ENCODE measurements at places on chromosomes 6 and 20.
A peak's percentile ranks its signal among the peaks of the same experiment; 100 is the strongest.

GRCh38 chr20:46347841-46348803 lies 39.8 kb upstream of the CDH22 start:
- DNase-seq, result peak; percentile 54

GRCh38 chr20:19530006-19530405 lies 228.1 kb upstream of the RIN2 start:
- no peak for DNase-seq

GRCh38 chr20:39698752-39699151 lies 736.6 kb downstream of the DHX35 start:
- DNase-seq, result no peak

DNA sequence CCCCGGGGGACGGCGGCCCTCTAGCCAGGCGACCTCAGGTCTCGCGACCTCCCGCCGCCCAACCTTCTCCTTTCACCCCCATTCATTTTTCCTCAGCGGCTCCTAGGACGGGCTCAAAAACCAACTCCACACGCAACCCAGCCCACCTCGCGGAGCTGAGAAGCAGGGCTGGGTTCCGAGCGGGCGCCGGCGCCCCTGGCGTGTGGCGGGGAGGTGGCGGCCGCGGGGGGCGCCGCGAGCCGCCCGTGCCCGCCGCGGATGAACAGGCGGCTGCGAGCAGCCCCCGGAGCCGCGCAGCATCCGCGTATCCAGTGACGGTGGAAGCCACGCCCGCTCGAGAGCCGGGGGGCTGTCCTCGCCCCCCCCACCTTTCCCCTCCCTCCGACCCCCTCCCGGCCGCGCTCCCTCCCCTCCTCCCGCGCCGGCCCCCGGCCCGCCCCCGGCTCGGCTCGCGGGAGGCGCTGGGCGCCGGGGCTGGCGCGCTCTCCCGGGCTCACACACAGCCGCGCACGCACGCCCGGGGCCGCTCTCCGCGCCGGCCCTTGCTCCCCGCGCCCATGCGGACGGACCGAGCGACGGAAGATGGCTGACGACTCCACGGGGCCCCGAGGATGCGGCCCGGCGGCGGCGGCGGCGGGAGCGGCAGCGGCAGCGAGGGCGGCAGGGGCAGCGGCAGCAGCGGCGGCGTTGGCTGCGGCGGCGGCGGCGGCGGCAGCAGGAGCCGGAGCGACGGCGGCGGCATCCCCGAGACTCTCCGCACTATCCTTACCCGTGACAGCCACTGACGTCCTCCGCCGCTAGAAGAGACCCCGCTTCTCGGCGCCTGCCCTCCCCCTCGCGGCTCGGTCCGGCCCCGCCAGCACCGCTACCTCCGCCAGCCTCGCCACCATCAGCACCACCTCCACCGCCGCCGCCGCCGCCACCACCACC lies at the start of gene SOBP:
Gene SOBP (plus strand): TSS at position 482 of the 930 bp plus-strand sequence. CDS start 500 bp downstream, outside the sequence.
- DNase-seq, result peak; percentile 14

DNA sequence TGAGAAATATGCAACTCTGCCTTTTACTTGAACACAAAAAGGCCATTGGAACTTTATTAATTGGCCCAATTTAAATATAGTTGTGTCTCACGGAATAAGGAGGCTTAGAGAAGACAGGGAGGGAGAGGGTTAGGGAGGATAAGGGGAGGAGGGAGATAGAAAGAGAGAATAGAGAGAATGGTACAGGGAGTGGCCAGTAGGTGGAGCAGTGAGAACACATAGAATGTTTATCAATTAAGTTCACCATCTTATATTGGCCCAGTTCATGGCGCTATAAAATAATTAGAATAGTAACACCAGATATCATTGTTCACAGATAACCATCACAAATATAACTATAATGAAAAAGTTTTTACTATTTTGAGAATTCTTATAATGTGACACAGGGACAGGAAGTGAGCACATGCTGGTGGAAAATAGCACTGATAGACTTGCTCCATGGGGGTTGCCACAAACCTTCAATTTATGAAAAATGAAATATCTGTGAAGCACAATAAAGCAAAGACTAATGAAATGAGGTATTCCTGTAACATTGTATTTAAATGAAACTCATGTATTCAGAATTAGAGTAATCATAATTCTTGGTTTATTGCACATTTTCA lies 374.1 kb upstream of the MANEA start:
- DNase-seq, result no peak

DNA sequence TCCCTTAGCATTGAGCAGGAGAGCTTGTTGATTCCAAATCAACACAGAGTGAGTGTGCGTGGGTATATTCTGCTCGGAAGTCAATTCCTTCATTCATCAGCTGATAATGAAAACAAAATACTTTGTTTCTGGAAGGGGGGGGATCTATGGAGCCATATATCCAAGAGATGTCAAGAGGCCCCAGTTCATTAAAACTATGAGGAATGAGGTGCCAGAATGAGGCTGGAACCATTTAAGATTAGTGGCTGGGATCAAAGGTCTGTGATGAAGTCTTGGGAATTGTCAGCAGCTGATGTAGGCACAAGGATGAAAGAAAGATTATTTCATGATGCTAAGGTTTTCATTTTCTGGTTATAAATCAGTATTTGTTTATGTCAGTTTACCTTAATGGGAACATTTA lies 30.5 kb upstream of the PLEKHG1 start:
- DNase-seq, result no peak

GRCh38 chr6:1796706-1797529 lies 187.2 kb downstream of the FOXC1 start:
- DNase-seq, result no peak

DNA sequence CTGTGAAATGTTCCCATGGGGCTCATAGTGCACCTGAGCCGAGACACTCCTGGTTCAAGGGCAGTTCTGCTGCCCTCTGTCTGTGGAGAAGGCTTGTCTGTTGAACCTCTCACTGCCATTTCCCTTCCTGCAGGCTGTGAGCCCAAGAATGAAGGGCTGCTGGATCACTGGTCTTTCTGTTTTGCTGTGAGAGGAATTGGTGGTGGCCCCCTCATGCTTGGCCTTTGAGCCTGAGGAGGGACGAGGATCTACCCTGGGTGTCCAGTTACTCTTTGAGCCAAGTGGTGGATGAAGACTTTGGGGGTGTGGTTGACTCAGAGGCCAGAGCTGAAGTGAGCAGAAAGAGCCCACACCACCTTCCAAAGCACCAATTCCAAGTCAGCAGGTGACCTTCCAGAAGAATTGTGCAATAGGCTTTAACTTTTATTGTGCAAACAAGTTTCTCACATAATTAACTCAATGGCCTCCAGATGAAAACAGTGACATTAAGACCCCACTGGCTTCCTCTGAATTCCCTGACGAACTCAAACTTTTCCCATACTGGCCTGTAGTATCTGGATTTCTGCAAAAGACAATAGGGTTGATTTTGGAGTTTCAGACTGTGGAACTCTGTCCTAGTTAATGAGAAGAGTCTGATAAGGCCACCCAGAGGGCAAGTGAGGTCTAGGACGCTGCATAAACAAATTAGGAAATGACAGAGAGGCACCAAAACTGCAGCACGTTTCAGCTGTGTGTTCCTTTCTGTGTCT lies 101.5 kb downstream of the PHACTR3 start:
- no peak for DNase-seq

DNA sequence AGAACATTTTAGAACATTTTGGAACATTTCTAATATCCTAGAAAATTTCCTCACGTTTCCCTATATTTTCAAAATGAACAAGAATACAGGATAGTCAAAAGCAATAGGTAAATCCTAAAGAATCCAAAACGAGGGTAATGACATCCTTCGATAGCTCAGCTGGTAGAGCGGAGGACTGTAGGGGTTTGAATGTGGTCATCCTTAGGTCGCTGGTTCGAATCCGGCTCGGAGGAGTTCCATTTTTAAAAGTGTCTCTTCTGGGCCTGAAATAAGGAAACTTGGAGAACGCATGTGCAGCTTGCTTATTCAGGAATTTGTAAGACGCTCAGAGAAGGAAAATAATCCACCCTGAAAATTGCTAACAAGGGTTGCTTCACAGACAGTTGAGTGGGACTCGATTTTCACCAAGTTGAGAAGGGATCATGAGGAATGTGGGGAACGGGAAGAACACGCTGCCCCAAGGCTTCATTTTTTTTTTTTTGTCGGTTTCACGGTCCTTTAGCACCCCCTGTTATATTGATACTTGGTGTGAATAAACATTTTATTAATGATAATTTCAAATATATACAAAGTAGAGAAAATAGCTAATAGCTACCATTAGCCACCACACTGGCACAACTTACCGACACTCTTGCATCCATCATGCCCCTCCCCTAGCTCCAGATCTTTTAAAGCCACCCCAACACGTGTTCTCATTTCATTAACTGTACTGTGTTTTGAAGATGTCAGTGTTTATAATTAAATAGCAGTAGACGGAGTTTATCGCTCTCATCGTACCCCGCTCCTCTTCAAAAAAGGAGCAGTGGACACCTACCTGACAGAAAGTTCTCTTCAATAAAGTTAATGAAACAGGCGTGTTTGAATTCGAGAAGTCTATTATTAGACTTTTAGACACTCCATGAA lies 1.8 kb upstream of the ABT1 start:
- no peak for DNase-seq

- peak; percentile 42 for DNase-seq
These were observed 157.6 kb upstream of the INSM1 start for GRCh38 chr20:20210327-20210726.

DNA sequence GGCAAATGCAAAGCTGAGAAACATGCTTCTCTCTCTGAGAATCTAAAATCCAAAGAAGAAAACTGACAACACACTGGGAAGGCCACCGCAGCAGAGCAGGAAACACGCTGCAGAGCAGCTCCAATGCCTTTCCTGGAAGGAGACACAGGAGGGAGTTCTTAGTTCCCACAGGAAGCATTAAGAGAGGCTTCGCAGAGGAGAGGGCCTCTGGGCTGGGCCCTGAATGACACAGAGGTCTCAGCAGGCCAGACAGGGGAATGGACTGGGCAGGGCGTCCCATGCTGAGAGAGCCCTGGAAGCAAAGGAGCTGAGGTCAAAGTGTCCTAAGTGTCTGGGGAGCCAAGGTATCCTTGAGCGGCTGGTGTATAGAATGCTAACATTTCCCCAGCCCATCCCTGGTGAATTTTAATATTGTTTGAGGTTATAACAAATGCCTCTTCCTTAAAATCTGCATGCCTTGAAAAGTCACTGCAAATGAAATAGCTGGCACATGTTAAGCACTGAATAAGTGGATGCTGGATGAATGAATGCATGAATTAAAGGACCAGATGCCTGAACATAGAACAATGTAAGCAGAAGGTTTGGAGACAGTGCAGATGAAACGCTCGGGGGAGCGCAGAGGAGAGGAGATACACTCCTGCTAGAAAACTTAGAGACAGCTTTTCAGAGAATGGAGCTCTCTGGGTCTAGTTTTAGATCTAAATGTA lies 110.0 kb upstream of the SYNDIG1 start:
- DNase-seq, result no peak

DNA sequence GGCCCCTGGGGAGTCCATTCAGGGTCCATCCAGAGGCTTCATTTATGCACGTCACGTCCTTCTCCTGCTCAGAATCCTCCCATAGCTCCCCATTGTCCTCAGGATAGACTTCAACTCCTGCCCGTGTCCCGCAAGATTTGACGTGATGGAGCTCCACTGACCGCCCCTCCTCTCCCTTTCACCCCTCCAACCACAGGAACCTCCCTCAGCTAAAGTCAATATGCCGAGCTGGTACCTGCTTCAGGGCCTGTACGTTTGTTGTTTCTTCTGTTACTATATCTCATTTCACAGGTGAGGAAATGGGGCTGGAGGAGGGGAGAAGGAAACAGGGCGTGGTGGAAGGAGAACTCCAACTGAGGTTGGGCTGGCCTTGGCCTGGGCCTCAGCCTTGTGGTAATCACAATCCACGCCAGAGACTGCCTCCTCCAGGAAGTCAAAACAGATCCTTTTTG lies 38.6 kb downstream of the CEBPB start:
- no peak for DNase-seq

- DNase-seq, result peak; percentile 11
These were observed 911.6 kb downstream of the TFAP2A start for GRCh38 chr6:9503111-9503761.

- no peak for DNase-seq
These were observed 27.1 kb downstream of the DAAM2 start for GRCh38 chr6:39819228-39819627.

GRCh38 chr6:125477844-125478243 lies 176.1 kb upstream of the HDDC2 start:
- DNase-seq, result no peak

GRCh38 chr6:111604259-111605099 lies 1.2 kb downstream of the TRAF3IP2 start:
- DNase-seq, result peak; percentile 63

- DNase-seq, result no peak
These were observed 152.4 kb downstream of the KIF6 start for GRCh38 chr6:39572661-39573340.

DNA sequence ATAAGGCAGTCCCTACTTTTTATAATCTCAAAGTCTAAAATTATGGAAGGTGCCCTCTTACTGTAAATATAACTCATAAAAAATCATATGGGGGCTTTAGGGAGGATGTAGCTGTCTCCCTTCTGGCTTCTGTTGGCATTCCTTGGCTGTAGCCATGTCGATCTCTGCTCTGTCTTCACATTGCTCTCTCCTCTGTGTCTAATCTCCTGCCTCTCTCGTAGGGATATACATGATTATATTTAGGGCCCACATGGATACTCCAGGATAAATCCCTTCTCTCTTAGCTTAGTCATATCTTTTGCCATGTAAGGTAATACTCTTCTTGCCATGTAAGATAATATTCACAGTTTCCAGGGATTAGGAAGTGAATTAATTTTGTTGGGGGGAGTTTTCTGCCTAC lies 28.6 kb downstream of the CDS2 start:
- DNase-seq, result no peak

- DNase-seq, result no peak
These were observed 208.3 kb downstream of the TASP1 start for GRCh38 chr20:13430346-13431002.

DNA sequence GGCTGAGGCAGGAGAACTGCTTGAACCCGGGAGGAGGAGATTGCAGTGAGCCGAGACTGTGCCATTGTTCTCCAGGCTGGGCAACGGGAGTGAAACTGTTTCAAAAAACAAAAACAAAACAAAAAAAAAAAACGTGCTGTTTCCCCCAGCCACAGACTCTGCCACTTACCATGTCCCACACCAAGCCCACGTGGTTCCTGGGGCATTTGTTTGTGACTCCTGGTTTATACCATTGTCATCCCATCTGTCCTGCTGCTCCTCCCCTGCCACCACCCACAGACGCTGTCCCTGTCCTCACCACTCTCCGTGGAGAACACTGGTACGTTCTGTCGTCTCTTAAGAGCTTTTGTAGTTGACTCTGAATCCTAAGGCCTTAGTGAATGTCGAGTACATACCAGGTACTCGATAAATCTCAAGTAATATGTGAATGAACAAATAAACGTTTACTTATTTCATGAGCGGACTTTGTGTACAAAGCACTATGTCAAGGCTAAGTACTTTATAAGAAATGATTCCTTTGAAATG lies 48.0 kb upstream of the KIF13A start:
- no peak for DNase-seq

DNA sequence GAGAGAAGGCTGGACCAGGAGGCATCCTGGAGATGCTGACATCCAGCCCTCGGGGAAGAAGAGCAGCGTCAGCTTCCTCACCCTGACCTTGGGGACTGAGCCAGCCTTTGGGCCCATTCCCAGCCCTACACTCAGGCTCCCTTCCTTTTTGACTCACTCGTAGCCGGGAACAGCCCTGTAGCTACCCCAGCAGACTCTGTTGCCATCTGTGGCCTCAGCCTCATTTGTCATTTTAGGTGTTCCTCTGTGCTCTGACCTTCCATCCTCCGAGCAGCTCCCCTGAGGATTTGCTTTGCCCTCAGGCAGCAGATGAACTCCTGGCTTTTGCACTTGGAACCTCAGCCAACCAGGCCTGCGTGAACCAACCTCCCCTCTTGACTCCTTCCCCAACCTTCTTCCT lies 67.5 kb downstream of the ELOVL2 start:
- DNase-seq, result no peak
